ENCODE measurements at places on chromosomes 12 and 14.

DNA sequence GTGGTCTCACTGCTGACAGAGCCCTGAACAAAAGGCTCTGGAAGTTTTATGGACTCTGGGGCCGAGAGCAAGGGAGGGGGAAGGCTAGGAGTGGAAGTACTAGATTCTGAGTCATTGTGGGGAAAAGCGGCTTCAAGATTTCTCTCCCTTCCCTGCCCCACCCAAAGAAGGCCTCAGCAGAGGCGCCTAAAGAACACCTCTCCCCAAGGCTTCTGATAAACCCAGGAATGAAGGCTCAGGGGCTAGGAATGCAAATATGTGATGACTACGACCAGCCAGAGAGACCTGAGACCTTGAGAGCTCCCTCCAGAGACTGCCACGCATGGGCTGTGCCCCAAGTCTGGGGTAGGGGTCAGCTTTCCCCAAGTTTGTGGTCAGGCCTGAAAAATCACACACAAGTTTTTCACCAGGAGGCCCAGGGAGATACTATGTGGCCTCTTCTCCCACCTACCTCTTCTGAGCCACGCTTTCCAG, 130.7 kb upstream of the HIF1A start:
- DNase-seq: no peak

GRCh38 chr14:64703395-64704142, 655 bp upstream of the PLEKHG3 start:
- no peak for DNase-seq

DNA sequence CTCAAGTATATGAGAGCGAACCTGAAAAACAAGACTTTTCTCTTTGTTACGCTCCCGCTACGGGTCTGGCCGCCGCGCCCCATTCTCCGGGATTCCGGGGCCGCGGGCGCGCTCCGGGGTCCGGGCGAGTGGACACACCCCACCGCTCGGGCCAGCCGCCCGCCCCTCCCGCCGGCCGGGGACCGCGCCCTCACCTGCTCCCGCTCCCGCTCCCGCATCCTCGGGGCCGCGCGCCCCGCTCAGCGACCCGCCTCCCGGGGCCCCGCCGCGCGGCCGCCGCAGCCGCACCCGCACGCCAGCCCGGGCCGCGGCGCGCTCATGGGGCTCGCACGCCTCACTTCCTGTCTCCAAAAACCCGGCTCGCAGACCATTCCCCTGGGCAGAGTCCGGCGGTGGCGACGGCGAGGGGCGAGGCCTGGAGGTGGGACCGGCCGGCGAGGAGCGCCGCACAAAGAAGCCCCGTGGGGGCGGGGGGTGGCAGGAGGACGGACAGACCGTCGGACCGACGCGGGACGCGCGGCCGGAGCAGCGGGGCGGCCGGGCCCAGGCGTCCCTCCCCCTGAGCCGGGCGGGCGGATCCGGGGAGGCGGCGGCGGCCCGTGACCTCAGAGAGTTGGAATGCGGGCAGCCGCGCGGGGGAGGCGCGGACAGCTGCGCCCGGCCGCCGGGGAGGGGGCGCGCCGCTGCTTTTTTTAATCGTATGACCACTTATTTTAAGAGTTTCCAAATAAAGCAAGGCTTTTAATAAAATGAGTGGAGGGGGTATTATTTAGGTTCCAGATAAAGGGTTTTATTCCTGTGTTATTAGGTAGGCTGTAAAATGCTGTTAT, at the start of gene PTPN21:
Gene PTPN21, minus strand, starts transcription at position 551 of the 830 bp plus-strand sequence. CDS start 4,590 bp downstream, outside the sequence.
- no peak for DNase-seq

DNA sequence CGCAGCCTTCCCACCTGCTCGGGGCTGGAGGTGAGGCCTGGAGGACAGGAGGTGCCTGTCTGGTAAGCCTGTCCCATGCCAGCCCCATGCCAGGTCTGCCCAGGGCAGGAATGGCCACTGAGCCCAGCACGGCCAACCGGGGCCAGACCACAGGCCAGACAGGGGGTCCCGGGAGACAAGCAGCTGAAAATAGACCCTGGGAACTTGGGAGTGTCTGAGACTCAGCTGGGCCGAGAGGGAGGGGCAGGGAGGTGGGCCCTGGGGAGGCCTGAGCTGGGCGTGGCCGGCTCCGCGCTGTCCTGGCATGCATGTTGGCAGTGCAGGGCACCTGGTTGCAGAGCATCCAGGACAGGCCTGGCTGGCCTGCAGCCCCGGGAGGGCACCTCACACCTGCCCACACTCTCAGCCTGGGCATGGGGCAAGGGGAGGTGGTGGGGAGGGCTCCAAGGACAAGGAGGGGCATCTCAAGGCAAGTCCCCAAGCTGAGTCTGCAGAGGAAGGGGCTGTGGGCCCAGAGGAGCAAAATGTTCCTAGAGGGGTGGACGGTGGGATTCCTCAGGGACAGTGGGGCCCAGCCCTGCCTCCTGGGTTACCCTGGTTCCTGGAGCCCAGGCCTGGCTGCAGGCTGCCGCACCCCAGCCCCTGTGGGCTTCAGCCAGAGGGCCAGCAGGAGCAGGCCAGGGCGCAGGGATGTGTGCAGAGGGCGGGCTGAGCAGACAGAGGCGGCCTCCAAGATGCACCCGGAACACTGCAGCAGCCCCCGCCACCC, 3.2 kb upstream of the CRIP1 start:
- no peak for DNase-seq

- no peak for DNase-seq
These were observed 55.2 kb upstream of the CERS5 start for GRCh38 chr12:50222275-50222783.

GRCh38 chr14:57897144-57897748, 31.4 kb upstream of the SLC35F4 start:
- DNase-seq: no peak

- no peak for DNase-seq
These were observed 159.5 kb downstream of the BRMS1L start for GRCh38 chr14:35985474-35986218.

- no peak for DNase-seq
These were observed 210.1 kb upstream of the TBX3 start for GRCh38 chr12:114894076-114894475.

DNA sequence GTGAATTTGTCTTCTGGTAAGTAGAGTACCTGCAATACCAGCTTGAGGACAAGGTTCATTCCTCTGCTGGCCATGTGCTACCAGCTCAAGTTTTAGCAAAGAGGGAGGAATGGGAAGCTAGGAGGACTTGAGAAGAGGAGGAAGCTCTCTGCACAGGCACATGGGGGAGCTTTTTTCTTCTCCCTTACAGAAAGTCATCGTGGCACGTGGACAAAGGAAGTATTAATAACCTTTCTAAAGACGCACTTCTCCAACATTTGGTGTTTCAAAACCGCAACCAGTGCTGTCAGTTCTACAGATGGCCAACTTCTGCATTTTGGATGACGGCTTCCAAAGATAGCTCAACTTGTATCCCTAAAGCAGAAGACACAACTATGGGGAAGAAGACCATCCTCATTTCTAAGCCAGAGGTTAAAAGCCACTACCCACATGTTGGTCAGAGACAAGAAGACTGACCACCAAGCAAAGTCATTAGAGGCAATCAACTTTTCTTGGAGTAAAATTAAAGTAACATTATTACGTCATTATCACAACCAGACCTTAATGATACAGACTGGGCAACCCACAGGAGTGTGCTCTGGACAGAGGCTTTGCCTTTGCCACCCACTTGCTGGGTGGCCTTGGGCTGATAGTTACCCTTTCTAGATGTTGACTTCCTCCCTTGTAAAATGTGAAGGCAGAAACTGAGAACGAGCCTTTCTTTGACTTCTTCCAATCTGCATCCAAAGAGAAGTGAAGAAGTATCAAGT, 12.3 kb upstream of the TMED10 start:
- DNase-seq: no peak

DNA sequence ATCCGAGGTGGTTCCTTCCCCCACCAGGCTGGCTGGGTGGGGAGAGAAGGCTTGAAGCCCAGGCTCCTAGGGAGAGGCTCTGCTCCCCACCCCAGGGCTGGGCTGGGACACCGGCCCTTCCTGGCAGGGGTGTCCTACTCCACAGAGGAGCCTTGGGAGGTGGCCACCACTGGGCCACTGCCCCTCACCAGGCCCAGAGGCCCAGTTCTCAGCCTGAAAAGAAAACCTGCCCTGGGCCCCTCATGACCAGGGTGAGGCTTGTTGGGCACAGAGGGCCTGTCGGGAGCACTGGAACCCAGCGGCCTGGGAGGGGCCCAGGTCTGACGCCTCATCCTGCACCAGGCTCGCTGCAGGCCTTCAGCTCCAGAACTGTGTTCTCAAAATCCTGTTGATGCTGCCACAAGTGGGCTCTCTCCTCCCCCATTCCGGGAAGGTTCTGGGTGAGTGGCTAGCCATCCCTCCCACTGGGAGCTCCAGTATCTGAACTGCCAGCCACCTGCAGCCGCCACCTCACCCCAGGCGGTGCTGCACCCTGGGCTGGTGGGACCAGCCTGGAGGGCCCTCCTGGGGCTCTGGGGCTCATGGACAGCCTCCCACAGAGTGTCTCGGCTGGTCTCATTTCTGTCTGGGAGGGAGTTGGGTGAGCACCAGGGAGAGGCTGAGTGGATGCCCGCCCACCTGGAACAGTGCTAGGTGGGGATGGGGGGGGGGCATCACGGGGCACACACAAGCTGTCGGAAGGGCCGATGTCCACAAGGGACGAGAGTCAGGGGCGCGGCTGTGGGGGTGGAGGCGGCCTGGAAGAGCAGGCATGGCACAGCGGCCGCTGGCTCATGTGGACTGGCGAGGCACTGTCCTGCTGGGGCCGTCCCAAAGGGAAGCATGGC, 11.8 kb downstream of the BAG5 start:
- no peak for DNase-seq

Measured in NCI-H1417 treated with DMSO at 0.1 percent for 48 hours (cell line).